ENCODE measurements at places on chromosomes 6 and 20. TPM values are rescaled to one million over a fixed set of nuclear protein-coding genes. Genes with fewer than 3 reads are reported as not detected.

The SLC35D3 gene
- total RNA-seq, result not detected

- DNase-seq, result no peak
- peaks cover 16% of the 10 kb centered on the region for H3K4me1 ChIP-seq
- H3K36me3 ChIP-seq, result peaks cover 6% of the 10 kb centered on the region
- H3K27me3 ChIP-seq, result no peaks in the 10 kb centered on the region
Observed at GRCh38 chr6:96520171-96521115, 1.2 kb upstream of the UFL1 start.

- H3K4me3 ChIP-seq, result no peak overlapping the region
- no peaks in the 10 kb centered on the region for H3K27me3 ChIP-seq
- no peaks in the 10 kb centered on the region for H3K36me3 ChIP-seq
- no peaks in the 10 kb centered on the region for H3K4me1 ChIP-seq
Observed at GRCh38 chr6:134480593-134480992, 162.7 kb upstream of the SGK1 start.

DNA sequence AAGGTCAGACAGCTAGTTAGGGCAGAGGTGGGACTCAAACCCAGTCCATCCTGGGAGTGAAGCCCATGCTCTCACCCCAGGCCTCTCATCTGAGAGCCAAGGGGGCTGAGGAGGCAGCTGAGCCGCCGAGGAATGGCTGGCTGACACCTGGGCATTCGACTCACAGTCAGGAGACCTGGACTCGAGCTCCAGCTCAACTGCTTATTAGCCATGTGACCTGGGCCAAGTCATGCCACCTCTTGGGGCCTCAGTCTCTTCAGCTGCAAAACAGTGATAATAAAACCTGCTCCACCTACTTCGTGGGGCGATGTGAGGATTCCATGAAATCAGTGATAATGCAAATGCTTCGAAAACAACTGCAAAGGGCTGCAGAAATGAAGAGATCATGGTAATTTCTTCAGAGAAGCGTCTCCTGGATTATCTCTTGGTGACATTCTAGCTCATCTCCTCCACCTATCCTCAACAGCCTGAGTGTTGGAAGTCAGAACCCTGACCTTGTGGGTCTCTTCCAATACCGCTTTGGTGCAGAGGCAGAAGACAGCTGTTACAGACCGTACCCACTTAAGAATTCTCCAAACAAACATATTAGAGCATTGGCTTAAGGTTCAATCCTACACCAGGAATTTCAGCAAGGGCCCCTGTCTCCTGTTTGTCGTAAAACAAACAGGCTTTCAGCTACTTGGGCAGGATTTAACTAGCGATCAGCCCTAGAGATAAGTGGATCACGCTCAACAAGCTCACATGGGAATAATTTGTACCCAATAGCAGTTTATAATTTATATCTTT lies 60.0 kb upstream of the PIM1 start:
- no peak overlapping the region for H3K4me3 ChIP-seq
- peaks cover 1% of the 10 kb centered on the region for H3K36me3 ChIP-seq
- no peak overlapping the region for H3K27ac ChIP-seq
- peaks cover 34% of the 10 kb centered on the region for H3K4me1 ChIP-seq
- no peak for DNase-seq

- H3K27me3 ChIP-seq, result no peaks in the 10 kb centered on the region
- no peaks in the 10 kb centered on the region for H3K4me1 ChIP-seq
- no peak for DNase-seq
Observed at GRCh38 chr6:153367021-153367420, 235.9 kb upstream of the RGS17 start.

Measured in activated CD4-positive, alpha-beta T cell treated with anti-CD3 and anti-CD28 coated beads, Interleukin-2, amount 10 ng/mL, durations not matched to agents 7 days and 5 days (primary cell).